ENCODE measurements at places on chromosomes 4 and X.
A peak's percentile ranks its signal among the peaks of the same experiment; 100 is the strongest.

- DNase-seq, result no peak
These were observed 21.8 kb downstream of the SPRY1 start for GRCh38 chr4:123418351-123418931.

DNA sequence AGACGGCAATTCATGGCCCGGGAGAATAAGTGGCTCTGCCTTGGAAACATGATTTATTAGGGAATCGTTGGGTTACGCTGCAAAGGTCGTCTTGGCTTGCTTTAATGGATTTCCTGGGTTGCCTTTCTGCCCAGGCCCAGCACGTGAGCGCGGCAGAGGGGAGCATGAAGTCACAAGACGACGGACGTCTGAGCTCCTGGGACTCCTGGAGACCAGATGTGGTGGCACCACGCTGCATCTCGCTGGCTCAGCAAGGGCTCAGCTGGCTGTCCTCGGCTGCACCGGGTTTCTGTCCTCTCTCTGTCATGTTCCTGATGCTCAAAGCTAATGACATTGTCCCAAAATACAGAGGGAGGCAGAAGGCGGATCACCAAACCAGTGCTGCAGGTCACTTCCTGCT, 61.2 kb downstream of the C4orf50 start:
- no peak for DNase-seq

DNA sequence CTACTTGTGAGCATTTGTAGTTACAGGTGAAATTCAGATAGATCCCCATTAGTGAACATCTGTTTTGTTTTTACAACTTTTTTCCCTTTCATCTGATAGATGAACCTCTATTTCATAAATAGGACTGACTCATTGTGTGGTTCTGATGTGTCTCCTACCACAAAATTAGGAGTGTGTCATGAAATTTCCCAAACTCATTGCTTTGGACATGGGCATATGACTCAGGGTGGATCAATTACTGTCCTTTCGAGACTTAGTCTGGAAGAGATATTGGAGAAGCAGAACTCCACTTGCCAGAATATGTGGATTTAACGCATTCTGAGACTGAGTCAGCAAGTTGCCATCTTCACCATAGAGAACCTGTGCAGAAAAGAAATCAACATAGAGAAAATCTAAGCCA, 53.5 kb upstream of the PCDH10 start:
- no peak for DNase-seq

- no peak for DNase-seq
These were observed 30.1 kb upstream of the IQCM start for GRCh38 chr4:149845743-149846142.

- no peak for DNase-seq
These were observed 13.7 kb upstream of the AREG start for GRCh38 chr4:74431113-74431826.

DNA sequence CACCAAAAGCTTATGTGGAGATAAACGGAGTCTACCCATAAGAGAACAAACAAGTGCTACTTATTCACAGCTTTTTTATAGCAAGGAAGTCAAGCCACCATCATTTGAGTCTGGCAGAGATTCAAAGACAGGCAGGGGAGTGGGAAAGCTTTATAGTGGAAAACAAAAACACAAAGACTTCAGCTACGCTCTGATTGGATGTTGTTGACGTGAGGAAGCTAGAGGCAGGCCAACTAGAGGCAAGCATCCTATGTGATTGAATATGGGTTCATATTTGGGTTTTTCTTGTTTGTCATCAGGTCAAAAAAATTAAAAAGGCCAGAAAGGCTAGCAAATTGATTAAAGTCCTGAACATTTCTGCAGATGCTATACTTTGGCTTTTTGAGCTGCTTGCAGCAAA, 719 bp upstream of the TCEAL4 start:
- no peak for DNase-seq

DNA sequence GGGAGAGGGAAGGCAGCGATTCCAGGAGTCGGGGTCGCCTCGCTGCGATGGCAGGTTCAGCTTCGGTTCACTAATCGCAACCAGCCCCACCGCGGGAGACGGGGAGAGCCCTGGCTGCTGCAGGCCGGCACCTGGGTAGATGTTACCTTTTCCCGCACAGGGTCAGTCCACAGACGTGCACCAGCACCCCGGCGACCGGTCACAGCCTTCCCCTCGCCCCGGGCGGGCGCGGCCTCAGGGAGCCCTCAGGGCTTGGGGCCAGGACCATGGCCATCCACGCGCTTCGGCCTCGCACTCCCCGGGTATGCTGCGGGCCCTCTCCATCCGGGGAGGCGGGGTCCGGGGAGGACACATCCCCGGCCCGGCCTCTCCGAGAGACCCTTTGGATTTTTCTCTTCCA, 26.1 kb upstream of the EXOC1L start:
- no peak for DNase-seq

GRCh38 chr4:120277391-120277790, 210.7 kb upstream of the MAD2L1 start:
- DNase-seq, result no peak

GRCh38 chr4:10611673-10612072, 72.9 kb downstream of the CLNK start:
- no peak for DNase-seq

GRCh38 chr4:102600689-102601088, 99.5 kb downstream of the NFKB1 start:
- DNase-seq, result no peak

DNA sequence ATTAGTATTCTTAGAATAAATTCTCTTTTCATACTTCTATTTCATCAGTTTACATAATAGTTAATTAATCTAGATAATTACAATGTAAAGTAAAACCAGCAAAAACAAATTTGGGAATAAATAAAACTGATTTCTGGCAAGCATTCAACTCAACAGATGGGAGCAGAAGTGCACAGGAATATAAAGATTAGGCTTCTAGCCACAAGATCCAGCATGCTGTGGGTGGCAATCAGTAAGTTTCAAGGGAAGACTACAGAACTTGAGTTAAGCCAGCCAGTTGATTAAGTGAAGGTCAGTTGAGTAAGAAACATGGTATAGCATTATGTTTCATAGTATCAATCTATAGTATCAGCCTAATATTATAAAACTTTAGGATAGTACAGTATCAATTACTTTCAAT, 324.2 kb upstream of the AADAT start:
- DNase-seq, result no peak

- peak; percentile 0 for DNase-seq
These were observed 13.5 kb downstream of the ASB11 start for GRCh38 chrX:15301924-15302323.
